ENCODE measurements at places on chromosomes 5 and 9.

- no peak for DNase-seq
Measured at GRCh38 chr9:31119890-31120454, 1264.5 kb upstream of the ACO1 start.

DNA sequence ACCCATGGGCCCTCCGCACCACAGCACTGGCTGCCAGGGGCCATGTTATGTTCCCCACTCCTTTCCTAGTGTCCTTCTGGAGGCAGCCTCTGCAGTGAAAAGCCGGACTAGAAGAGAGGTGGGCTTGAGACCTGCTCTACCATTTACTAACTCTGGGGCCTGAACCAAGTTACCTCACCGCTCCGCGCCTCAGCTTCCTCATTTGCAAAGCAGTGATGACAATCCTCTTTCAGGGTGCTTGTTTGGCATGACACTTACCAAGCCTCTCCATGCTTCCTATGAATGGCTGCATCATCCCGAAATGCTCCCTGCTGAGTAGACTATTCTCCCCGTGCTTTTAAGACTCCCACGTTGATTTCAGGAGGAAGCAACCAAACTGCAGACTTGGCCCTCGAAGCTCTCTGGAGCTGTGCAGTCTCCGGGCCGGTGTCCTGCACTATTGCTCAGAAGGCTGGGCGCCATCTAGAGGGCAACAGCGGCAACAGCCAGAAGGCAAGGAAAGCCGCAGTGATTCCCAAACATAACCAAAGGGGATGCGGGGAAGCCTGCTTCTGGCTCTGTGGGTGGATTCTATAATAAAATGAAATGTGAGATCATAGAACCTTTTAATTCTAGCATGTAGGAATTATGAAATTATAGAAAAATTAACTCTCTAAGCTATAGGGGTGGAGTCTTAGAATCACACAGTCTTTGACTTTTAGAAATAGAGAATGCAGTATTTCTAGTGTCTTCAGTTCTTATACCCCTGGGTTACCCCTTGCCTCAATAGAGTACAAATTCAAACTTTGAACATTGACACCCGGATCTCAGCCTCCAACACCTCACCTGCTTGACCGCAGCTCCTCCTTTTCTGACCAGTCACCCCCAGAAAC lies 599.8 kb upstream of the BRINP1 start:
- DNase-seq, result no peak

DNA sequence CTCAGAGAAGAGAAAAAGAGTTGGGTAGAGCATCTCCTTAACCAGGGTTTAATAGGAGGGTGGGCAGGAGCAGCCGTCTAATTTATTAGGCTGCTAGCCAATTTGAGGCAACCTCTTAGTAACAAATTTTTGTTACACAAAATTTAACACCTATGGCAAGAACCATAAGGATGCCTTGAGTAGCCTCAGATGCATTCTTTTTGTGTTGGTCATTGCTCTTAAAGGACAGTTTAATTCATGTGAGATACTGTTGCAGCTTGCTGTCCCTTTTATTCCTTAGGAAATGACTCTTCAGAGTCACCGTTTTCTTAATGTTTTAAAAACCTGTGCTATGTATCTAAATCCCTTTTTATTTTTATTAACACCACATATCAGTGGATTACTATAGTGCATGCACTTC lies 255.1 kb downstream of the MAST4 start:
- no peak for DNase-seq

DNA sequence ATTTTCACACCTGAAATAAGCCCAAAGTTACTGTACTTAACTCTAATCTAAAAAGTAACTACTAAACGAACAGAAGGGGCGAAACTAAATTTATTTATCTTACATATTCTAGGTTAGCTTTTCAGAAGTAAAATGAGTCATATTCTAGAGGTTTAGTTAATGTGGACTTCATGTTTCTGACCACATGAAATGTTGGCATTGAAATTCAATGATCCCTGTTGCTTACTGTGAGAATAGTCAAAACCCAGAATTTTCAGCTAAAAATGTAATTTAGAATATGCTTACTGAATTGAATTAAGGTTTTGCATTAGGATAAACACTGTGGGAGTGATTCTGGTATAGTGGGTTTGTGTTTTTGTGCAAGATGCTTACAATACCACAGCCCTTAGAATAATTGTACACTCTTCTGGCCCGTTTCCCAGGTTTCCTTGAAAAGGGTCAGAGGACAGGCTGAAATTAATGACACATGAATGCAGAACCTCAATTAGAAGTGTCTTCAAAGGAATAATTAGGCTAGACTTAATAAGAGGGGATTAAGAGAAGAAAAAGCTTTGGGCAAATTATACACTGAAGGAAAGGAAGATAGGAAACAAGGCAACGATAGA lies 1.4 kb upstream of the SNX18 start:
- DNase-seq, result no peak

GRCh38 chr5:135436951-135437418 lies 10.2 kb downstream of the DCANP1 start:
- DNase-seq, result no peak

GRCh38 chr9:91073811-91074771 lies 272.5 kb downstream of the SYK start:
- no peak for DNase-seq

DNA sequence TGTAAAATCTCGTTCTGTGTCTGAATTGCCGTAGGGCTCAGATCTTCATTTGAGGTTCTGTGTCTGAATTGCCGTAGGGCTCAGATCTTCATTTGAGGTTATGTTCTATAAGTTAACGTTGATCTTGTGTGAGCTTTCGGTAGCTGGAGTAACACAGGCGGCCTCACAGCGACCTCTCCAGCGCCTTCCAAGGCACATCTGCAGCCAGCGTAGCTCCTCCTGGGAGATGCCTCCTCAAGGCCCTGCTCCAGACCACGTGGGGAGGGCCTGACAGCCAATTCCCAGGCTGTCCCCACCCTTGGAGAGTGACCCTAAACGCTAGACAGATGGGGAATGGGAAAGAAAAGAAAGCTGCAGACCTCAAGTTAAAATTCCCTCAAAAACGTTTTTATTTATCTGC lies 8.7 kb upstream of the AHRR start:
- DNase-seq, result no peak

DNA sequence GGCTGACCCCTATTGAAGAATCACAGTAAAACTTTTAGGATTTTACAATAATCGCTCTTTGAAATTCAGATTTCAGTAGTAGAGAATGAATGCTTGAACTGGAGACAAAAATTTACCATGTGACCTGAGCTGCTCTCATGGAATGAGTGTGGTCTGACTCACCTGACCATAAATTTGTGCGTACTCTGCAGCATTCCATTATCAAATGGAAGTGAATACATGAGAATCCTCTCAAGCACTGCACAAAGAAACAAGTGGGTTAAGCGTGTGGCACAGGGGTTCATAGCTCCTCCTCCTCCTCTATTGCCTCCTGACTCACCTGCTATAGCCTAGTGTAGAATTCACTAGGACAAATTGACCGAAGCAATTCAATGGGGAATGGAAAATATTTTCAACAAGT lies 269.8 kb upstream of the CDH9 start:
- no peak for DNase-seq

DNA sequence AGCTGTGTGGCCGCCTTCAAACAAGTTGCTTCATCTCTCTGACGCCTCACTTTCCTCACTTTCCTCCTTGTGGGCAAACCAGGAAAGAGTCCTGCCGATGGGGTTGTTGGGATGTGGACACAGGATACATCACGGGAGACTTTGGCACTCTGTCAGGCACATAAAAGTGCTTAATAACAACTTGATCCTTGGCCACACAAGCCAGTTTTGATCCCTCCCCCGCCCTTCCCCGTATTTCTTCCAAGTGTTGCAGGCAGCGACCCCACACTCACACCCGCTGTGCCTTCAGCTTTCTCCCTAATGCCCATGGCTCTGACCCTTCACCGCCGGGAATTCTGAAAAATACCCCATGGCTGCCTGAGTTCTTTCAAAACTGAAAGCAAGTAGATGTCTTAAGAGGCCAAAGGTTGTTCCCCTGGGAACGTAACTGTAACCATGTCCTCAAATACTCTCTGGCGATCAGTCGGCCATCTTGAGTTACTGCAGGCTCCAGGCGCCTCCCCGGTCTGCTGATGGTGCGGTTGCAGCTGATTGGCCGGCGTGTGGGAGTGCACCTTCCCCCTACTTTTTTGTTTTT lies 59.8 kb downstream of the ARHGEF37 start:
- no peak for DNase-seq

- DNase-seq, result no peak
Measured at GRCh38 chr9:128882677-128883603, 1.0 kb downstream of the LRRC8A start.

DNA sequence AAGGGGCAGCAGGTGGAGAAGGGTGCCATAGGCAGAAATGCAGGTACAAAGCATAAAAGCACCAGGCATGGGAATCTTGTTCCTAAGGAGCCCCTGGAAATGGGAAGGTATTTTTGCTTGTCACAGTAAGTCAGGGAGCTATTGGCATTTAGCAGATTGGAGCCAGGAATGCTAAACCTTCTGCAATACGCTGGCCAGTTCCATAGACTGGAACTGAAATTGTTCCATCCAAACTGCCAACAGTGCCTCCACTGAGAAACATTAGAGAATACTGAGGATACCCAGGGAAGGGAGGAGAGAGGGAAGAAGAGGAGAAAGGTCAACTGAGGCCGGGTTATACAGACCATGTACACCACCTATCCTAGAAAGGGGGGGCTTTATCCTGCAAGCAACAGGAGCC lies 162.7 kb downstream of the MED27 start:
- DNase-seq, result no peak

GRCh38 chr9:98360176-98360708 lies 104.8 kb upstream of the TBC1D2 start:
- no peak for DNase-seq

- no peak for DNase-seq
Measured at GRCh38 chr5:2011481-2012411, 129.0 kb upstream of the IRX4 start.

GRCh38 chr5:141522301-141522700 lies 33.4 kb downstream of the PCDHGC5 start:
- DNase-seq, result no peak

GRCh38 chr5:71533615-71534014 lies 53.5 kb upstream of the MCCC2 start:
- no peak for DNase-seq

DNA sequence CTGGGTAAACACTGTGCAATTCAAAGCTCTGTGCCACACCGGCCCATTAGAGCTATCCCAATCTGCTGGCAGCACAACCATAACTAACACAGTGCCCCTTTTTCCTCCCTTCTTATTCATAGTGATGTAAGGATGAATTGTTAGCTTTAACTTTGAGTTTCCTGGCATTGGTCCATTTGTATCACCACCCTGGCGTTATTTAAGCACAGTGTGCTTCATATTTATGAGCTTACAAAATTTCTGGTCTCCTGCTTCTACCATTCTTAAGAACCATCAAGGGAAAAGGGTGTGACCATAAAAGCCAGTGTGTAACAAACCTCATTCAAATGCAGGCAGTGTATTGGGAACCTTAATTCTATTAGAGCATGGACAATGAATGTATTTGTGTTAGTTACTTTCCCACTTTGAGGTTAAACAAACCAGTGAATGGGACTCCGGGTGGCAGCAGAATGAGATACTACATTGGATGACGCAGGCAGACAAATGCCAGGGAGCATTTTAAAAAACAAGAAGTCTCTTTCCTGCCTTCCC lies 222.6 kb downstream of the TMEM161B start:
- no peak for DNase-seq

GRCh38 chr9:21656776-21657674 lies 145.4 kb upstream of the MTAP start:
- no peak for DNase-seq

- no peak for DNase-seq
Measured at GRCh38 chr5:35830587-35830986, 26.1 kb upstream of the IL7R start.

GRCh38 chr5:86977190-86977589 lies 290.5 kb upstream of the RASA1 start:
- no peak for DNase-seq

GRCh38 chr9:120481248-120481647 lies 98.7 kb downstream of the CDK5RAP2 start:
- no peak for DNase-seq

DNA sequence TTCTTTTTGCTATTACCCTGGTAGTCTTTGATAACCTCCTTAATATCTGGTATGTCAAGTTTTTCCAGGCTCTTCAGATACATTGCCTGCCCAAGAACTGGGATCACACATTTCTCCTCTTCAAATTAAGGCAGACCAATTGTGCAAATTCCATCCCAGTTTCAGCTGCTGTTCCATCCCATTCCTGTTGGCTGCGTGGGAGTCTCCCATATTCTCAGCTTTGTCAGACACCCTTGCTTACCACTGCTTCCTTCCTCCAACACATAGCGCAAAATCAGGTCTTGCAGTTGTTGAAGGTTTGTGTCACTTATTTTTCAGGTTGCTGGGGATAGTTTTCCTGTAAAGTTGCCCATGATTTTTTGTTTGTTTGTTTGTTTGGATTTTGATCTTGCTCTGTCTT lies 15.2 kb downstream of the HCN1 start:
- no peak for DNase-seq

Data from esophagus squamous epithelium (tissue), 5 donors.